Stimulated activated CD8-positive, alpha-beta memory T cell treated with anti-CD3 and anti-CD28 coated beads, Interleukin-2, amount 100 ng/mL, for 1 hour (primary cell): ENCODE measurements at places on chromosomes 7 and 10.

DNA sequence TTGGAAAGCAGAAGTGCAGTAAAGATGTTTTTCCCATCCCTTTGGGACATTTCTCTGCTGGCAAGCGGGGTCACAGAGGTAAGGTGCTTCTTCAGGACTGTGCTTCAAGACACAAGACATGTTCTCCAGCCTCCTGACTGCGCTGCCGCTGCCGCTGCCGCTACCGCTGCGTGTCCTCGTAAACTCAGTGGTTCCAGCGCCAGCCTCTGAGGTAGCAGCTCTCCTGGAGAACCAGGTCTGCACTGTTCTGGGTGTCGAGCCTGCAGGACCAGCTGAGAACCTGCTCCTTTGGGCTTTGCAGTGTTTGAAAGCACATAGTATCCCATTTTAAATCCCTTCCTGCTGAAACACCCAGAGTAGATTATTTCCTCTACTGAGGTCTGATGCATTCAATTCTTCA, 13.0 kb upstream of the KCNK18 start:
- DNase-seq: no peak

GRCh38 chr7:117858712-117859111, 14.5 kb downstream of the CTTNBP2 start:
- no peak for DNase-seq

DNA sequence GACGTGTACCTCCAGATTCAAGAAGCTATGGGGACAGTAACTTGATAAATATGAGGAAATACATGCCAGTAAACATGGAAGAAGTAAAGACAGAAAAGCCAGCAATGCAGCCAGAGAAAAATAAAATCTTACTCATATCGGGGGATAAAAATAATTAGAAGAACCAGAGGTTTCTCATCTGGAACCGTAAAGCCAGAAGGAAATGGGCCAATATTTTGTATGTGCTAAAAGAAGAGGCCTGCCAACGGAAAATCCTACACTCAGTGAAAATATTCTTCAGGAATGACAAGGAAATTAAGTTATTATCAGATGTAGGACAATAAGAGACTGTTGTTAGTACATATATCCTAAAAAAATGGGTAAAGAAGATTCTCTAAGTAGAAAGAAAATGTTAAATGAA, 401.2 kb downstream of the CDC14C start:
- DNase-seq: no peak

GRCh38 chr10:63145782-63146181, 12.7 kb downstream of the NRBF2 start:
- no peak for DNase-seq

GRCh38 chr7:36260481-36260880, 107.4 kb downstream of the EEPD1 start:
- no peak for DNase-seq

DNA sequence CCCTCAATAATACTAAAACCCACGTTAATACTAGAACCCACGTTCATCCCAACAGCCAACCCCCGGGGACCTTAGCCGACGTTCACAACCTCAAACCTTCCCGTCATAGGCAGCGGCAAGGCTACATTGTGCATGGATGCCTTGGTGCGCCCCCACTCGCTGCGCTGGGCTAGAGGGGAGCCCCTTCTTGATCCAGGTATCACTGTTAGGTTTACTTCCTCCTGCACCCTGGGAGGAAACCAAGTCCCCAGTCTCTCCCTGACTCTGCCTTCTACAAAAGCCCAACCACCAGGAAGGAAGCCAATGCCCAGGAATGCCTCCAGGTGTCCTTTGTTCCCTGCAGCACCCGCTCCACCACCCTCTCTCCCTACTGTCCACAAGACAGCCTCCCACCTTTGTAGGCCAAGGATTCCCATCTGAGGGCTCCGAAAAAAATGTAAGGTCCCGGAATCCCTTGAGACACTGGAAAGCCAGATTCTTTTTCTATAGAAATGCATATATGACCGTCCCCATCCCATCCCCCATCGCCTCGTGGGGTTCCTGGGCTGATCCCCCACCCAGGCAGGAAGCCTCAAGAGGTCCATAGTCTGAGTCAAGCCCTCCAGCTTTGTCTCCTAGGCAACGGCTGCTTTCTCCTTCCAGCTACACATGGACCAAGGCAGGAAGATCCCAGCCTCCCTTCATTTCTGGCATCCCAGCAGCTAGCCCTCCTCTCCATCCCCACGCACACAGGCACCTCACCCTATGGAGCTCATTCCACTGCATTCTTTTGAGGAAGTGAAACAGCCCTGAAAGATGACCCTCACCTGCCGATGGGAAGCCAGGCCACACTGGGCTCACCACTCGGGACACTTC, 25.2 kb downstream of the CTBP2 start:
- DNase-seq: no peak

- no peak for DNase-seq
Observed at GRCh38 chr10:126181626-126182025, 206.7 kb downstream of the ADAM12 start.

DNA sequence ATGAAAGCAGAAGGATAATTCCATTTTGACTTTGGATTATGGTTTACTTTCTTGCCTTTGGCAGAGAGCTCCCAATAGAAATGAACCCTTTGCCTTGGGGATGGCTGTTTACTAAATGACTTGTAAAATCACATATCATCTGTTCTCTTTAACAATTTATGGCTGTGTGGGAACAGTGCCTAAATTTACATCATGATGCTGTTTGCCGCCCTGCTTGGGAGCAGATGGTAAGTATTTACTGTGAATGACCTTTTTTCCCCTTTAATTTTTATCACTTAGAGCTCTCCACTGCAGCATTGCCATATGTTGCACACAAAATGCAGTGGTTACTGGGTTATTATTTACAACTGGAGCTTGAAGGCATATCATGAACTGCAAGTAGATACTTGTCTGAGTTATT, 13.4 kb downstream of the HEPACAM2 start:
- DNase-seq: no peak

DNA sequence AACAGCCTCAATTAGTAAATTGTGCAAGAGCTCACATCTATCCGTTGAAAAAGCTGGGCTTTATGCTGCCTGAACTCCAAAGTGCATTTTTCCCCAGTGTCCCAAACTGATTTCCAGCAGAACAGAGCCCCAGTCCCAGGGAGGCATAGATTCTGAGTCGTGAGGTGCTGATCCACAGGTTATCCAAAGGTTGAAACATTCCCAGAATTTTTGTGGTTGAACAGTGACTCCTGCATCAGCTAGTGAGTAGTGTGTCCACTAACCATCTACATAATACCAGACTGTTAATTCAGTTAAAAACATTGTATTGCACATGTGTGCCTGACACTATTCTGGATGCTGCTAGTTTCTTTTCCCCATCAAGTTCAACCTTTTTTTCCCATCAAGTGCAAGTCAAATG, 761.5 kb downstream of the GATA3 start:
- no peak for DNase-seq

- DNase-seq: no peak
Observed at GRCh38 chr10:86339226-86339865, 27.2 kb downstream of the GRID1 start.

DNA sequence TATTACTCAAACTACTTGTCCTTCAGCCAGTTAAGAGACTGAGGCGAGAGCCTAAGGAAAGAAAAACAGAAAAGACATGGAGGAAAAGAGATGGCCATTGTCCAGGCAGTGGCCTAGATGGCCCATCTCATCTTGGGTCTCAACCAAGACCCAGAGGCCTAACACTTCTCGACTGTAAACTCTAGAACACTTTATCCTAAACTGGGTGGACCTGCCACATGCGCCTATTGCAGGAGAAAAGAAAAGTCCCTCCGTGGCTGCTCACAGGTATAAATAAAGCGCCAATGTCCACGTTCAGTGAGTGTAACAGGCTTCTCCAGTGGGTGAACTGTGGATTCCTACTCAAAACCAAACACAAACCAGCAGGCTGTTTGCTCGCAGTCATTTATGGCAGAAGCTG, 92.7 kb upstream of the DDC start:
- DNase-seq: no peak

DNA sequence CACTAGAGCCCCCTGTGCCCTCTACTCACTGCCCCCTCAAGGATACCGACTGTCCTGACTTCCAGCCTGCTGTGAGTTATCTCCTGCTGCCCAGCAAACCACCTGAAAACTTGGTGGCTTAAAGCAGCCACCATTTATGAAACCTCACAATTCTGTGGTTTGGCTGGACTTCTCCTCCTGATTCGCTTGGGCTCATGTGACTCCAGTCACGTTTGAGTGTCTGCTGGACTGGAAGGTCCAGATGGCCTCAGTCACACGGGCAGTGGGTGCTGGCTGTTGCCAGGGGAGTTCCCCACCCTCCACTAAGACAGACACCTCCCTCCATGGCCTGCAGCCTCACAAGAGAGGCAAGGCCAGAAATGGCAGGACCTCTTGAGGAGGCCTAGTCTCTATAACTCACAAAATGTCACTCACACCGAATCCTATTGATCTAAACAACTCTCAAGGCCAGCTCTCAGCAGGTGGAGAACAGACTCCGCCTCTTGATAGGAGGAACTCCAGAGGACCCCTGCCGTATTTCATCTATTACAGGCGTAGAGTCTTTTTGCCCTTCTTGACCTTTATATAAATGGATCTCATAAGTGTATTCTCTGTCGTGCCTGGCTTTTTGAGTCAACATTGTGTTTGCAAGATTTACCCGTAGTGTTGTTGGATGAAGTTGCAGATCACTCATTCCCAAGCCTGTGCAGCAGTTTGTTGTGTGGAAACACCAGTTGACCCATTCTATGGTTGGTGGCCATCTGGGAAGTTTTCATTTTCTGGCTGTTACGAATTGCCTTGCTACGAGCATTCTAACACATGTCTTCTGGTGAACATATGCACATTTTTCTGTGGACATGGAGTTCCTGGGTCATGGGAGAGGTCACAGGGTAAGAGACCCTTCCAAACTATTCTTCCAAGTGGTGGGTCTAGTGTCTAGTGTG, 48.3 kb downstream of the ZMIZ1 start:
- DNase-seq: no peak

DNA sequence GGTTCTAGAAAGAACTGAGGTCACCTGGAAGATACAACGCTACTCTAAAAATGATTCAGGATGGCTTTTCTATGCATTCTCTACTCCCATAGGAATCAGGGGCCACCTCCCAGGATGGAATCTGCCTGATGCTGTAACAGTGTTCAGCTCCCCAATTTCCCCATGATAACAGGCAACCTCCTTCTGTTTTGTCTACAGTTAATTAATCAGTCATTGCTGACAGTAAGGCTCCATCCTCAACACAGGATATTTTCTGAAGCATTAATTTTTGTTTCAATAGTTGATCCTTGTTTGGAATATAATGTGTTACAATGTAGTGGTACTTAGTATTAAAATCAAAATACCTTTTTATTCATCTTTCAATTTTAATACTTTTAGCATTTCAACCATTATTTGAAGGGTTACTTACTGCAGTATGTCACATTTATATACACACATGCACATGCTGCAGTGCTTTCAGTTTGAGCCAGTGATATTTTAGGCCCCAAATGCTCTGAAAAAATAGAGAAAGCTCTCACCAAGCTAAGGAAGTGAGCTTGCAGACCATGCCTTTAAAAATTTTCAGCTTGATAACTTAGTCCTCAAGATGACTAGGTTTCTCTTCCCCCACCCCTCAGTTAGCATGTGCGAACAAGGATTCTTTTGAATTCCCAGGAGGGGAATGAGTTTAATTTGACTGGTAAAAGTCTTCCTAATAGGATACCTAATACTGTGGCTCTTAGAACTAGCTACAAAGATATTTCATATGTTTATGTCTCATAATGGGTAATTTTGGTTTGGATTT, 592 bp upstream of the PIK3CG start:
- DNase-seq: no peak

GRCh38 chr7:137772316-137772715, 74.5 kb downstream of the DGKI start:
- no peak for DNase-seq

- no peak for DNase-seq
Observed at GRCh38 chr7:74572301-74572979, 85.1 kb upstream of the GTF2I start.

GRCh38 chr7:47819607-47819920, 128.7 kb downstream of the PKD1L1 start:
- DNase-seq: no peak

- no peak for DNase-seq
Observed at GRCh38 chr10:59079386-59080226, 96.8 kb upstream of the PHYHIPL start.

DNA sequence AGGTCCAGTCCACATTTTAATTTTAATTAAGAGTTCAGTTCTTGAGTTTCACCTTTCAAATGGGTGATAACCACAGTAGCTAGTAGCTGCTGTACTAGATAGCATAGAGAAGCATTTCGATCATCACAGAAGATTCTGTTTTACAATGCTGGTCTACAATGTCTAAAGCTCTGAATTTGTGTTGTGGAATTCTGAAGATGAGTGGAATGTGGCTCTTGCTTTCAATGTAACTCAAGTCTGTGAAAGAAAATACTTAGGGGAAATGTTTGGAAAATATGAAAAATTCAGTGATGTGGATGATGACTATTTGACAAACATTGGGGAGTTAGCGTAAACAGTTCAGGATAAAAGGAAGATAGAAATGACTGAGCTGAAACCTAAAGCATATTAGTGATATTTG, 139.4 kb downstream of the GNAT3 start:
- DNase-seq: no peak

- no peak for DNase-seq
Observed at GRCh38 chr10:129966370-129966888, 2.4 kb upstream of the EBF3 start.

GRCh38 chr7:26667514-26668133, 196.8 kb downstream of the SKAP2 start:
- peak; percentile 7 for DNase-seq

GRCh38 chr7:716222-716621, 10.3 kb upstream of the DNAAF5 start:
- no peak for DNase-seq

- DNase-seq: no peak
Observed at GRCh38 chr10:96360766-96361165, 2.0 kb upstream of the OPALIN start.

DNA sequence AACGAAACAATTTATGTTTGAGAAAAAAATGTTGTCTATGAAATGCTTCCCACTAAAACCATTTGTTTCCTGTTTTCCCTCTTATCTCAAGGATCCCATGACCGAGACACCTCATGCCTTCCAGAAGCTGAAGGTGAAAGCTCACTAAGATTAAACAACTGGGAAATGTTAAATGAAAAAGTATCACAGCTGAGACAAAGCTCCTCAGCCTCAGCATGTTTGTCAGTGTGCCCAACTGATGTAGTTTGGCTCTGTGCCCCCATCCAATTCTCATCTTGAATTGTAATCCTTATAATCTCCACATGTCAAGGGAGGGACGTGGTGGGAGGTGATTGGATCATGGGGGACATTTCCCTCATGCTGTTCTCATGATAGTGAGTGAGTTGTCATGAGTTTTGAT, 327.3 kb downstream of the HTR7 start:
- DNase-seq: no peak

- no peak for DNase-seq
Observed at GRCh38 chr10:70504521-70505358, 26.2 kb downstream of the PALD1 start.
